Cardiac fibroblast (primary cell): ENCODE measurements at places on chromosomes 5 and 9.

- no peak for DNase-seq
Observed at GRCh38 chr5:57611177-57611576, 128.6 kb upstream of the ACTBL2 start.

DNA sequence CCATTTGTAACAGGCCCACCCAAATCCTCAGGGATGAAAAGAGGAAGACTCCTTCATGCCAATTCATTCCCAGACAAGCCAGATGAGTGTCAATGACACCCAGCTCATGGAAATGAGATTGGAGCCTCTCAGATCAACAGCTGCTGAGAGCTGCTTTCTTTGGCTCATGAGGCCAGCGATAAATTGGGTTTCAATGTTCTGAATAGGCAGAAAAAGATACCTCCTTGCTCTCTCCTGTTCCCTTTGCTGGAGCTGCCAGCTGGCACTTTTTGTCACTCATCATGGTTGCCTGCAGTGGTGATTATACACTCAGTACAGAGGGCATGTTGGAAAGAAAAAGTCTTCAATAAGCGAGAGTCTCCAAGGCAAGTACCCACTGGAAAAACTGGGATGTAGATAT, 47.1 kb downstream of the SH3RF2 start:
- DNase-seq: no peak

- DNase-seq: no peak
Observed at GRCh38 chr5:174245516-174246075, 200.1 kb downstream of the NSG2 start.

- DNase-seq: no peak
Observed at GRCh38 chr5:90881626-90882150, 323.1 kb downstream of the ADGRV1 start.

GRCh38 chr5:138817241-138817640, 57.9 kb downstream of the LRRTM2 start:
- DNase-seq: no peak

DNA sequence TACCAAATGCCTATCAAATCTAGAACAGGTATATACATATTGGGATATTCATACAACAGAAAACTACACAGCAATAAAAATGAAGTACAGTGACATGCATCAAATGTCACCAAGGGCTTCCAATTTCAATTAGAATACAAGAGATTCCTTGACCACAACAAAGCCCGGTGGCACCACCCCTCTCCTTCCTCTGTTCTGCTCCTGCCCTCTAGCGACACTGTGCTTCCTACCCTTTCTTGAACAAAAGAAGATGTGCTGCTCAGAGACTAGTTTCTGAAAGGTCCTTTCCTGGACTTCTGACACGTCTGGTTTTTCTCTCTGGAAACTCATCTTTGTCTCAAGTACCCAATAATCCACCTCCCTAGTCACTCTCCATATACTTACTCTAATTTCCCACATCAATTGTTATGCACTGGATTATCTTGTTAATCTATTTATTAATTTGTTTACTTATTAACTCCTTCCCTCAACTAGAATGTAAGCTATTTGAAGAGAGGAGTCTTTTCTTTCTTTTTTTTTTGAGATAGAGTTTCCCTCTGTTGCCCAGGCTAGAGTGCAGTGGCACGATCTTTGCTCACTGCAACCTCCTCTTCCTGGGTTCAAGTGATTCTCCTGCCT, 70.4 kb upstream of the CTSV start:
- DNase-seq: peak; percentile 68

GRCh38 chr5:101917166-101917565, 378.9 kb downstream of the SLCO4C1 start:
- DNase-seq: no peak

- DNase-seq: no peak
Observed at GRCh38 chr5:84825606-84826005, 440.9 kb upstream of the EDIL3 start.

DNA sequence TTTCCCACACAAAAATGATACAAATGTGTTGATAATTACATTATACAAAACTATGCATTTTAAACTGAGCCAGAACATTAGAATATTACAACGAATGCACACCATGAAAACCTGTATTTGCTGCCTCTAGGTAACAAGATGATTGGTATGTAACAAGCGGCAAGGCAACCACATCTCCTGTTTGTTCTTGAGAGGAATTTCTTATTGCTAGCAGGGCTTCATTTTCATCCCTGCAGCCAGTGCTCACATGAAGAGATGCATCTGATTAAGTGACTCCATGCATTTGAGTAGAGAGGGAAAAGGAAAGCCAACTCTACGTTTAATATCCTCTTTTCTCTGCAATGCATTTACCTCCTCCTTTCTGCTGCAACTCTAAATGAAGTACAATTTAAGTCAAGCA, 36.6 kb downstream of the FRMD3 start:
- DNase-seq: no peak

DNA sequence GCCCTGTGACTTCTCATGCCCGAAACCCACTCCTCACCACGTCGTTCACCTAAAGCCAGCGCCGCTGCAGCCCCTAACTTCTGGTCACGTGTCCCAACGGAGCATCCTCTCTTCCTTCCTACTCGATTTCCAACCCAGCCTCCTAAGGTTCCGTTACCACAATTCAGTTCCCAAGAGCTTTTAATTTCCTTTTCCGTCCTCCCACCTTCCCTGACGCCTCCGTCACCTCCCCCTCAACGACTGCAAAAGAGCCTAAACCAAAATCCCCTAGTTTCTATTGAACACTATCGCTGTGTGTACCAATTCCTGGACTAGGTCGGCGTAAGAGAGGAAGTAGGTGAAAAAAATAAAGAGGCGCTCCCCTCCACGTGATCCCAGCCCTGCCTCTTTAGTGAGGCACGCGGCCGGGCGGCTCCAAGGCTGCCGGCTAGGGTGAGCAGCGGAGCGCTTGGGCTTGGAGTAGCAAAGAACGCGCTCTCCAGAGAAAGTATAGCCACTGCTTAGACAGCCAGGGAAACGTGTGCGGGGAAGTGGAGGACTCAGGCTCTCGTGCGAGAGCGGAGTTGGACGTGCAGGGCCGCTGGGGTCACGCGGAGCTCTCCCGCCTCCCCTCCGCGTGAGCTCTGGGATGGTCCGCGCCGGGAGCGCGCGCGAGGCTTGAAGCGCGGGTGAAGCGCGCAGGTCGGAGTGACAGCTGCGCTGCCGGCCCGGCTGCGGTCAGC, at the start of the genes CENPP and NOL8:
CENPP (plus strand) TSS at position 685 of the 722 bp plus-strand sequence.
NOL8 (minus strand) TSS at position 82 of the 722 bp plus-strand sequence. CDS start 1,189 bp downstream, outside the sequence.
- peak; percentile 91 for DNase-seq

DNA sequence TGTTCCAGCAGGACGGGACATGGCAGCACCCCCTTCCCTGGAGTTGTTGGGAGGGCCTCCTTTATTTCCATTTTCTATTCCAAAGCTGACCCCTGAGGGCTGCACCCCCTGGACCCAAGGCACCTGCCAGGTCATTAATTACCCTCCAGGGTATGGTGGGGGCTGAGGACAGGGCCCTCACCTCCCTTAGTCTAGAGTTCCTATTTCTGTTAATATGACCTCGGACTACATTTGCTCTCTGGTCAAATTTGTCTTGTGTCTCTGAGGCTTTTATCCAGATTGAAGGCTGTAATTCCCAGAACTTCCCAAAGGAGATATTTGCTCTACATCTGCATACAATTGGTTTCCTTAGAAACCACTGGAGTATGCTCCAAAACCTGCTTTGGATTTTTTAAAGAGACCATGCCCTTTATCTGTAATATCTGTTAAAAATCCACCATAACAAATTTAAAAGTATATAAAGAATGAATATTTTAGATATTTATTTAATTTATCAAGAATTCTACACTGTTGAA, 16.8 kb downstream of the PHF2 start:
- DNase-seq: no peak

DNA sequence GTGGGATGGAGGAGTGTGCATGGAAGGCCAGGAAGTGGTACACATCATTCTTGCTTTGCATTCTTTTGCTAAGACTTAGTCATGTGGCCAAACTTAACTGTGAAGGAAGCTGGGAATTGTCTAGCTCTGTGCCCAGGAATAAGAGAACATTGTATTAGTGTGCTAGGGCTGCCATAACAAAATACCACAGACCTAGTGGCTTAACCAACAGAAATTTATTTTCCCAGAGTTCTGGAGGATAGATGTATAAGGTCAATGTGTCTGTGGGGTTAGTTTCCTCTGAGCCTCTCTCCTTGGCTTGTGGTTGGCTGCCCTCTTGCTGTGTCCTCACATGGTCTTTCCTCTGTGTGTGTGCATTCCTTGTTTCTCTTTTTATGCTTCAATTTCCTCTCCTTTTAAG, 32.4 kb downstream of the NNT start:
- no peak for DNase-seq

DNA sequence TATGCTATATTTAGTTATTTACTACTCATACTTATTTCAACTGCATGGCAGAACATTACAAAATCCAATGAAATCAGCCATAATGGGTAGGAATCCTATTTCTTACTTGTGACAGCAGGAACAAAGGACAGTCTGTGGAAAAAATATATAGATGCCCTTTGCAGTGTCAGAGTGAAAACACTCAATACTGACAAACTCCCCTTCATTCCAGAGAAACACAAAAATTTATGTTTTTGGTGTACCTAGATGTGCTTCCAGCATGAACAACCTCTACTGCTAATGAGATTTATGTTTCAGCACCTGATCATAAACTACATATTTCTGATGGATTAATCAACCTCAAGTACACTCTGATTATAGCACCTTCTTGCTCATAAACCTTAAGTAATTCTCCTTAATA, 132.4 kb downstream of the CDH10 start:
- DNase-seq: no peak

DNA sequence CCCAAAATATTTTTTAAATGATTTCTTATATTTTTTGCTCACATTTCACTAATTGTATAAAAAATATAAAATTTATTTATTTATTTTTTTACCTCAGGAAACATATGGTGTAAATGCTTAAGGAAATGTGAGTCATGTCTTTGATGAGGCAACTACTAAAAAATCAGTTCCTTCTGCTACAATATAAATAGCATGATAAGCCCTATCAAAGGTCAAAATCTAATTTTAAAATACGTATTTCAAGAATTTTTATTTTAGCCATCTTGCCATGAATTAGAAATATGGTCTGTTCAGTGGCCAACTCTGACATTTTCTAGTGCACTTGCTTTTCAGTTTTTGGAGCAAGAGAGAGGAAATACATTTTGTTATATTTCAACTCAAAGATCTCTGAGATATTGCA, 50.5 kb downstream of the PDE4D start:
- DNase-seq: no peak

DNA sequence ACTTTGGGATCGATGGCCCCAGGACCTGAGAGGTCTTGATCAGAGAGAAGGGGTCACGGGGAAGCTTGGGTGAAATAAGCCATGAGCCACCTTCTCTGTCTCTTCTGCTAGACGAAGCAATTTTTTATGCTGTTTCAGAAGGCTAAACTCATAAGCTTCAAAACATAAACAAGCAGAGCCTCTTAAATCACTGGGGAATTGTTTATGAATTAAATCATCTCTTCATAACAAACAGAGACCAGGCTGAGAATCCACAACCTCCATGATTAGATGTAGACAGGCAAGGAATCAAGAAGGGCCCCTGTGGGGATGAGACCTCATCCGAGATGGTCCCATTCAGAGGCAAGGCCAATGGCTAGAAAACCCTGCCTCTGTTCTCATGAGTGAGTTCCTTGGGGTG, 21.7 kb upstream of the TCOF1 start:
- no peak for DNase-seq

GRCh38 chr9:4009006-4009511, 290.8 kb downstream of the GLIS3 start:
- DNase-seq: no peak

GRCh38 chr5:132819468-132819867, 6.4 kb downstream of the SOWAHA start:
- no peak for DNase-seq
